Panc1 (cell line): ENCODE measurements at places on chromosomes 1 and 21. TPM values are rescaled to one million over a fixed set of nuclear protein-coding genes. Genes with fewer than 3 reads are reported as not detected.

DNA sequence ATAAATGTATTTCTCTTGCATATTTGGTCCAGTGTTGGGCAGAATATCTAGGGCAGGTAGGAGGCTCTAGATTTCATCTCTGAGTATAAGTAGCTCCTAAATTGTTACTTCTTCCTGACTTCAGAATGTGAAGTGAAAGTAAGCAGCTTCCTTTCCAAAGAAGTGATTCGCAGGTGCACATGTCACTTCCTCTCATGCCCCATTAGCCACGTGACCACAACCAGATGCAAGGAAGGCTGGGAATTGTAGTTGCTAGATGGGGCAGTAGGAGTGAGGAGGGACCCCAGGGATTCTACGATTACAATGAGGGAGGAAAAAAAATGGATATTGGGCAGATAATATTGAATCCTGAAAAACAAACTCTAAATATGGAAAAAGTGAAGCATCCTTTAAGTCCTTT, 113.2 kb upstream of the CYYR1 start:
- no peak for DNase-seq
- H3K27me3 ChIP-seq = no peaks in the 10 kb centered on the region
- no peak overlapping the region for H3K27ac ChIP-seq
- H3K4me1 ChIP-seq = no peaks in the 10 kb centered on the region
- no peak overlapping the region for H3K4me3 ChIP-seq

- H3K4me1 ChIP-seq = peaks cover 24% of the 10 kb centered on the region
- no peak overlapping the region for H3K4me3 ChIP-seq
- H3K27ac ChIP-seq = 0 out of 2 replicates have a peak overlapping the region, but pooled peaks have one; percentile 37
Observed at GRCh38 chr1:8911416-8912309, 33.2 kb upstream of the ENO1 start.

SLC44A5 gene
- total RNA-seq = 0.18 TPM

GRCh38 chr1:180451504-180451903, 50.9 kb downstream of the ACBD6 start:
- no peak overlapping the region for H3K27ac ChIP-seq
- no peaks in the 10 kb centered on the region for H3K27me3 ChIP-seq
- no peak overlapping the region for H3K4me3 ChIP-seq
- no peaks in the 10 kb centered on the region for H3K4me1 ChIP-seq

- no peak overlapping the region for H3K4me3 ChIP-seq
- DNase-seq = no peak
- H3K36me3 ChIP-seq = no peaks in the 10 kb centered on the region
- H3K27me3 ChIP-seq = no peaks in the 10 kb centered on the region
- H3K4me1 ChIP-seq = peaks cover 32% of the 10 kb centered on the region
- H3K27ac ChIP-seq = peak overlapping the region; percentile 26
Observed at GRCh38 chr1:67674260-67675011, 10.6 kb upstream of the GADD45A start.

VTCN1 gene
- not detected for total RNA-seq

DNA sequence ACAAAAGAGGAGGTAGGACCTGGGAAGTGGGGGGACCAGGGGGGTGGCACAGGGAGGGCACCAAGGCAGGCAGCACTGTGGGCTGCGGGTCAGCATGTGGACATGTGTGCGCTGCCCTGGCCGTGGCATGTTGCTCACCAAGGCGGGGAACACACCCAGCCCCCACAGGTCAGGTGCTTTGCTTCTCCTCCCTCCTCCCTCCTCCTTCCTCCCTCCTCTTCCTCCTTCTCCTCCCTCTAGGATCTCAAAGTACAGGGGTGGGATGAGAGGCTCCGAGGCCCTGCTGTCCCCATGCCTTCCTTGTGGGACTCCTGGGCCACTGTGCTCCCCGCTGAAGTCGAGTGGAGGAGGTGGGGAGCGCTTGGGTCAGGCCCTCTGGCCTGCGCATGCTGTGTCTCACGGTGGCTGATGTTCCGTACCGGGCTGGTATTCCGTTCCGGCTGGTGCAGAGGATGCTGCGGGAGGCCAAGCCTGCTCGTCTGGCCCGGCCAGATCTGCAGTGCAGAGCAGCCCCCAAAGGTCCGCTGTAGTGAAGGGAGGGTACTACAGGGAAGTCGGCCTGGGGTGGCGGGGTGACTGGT, 26.6 kb downstream of the SPSB1 start:
- no peak for DNase-seq
- no peak overlapping the region for H3K4me3 ChIP-seq
- peaks cover 95% of the 10 kb centered on the region for H3K4me1 ChIP-seq
- no peaks in the 10 kb centered on the region for H3K36me3 ChIP-seq

GRCh38 chr1:210657806-210658205, 329.1 kb downstream of the HHAT start:
- no peak overlapping the region for H3K27ac ChIP-seq
- H3K27me3 ChIP-seq = no peaks in the 10 kb centered on the region
- H3K4me1 ChIP-seq = no peaks in the 10 kb centered on the region
- H3K36me3 ChIP-seq = no peaks in the 10 kb centered on the region
- no peak overlapping the region for H3K4me3 ChIP-seq

ARMH1 gene
- total RNA-seq = 2.8 TPM
